ENCODE measurements at places on chromosomes 6 and 20.
A peak's percentile ranks its signal among the peaks of the same experiment; 100 is the strongest.

DNA sequence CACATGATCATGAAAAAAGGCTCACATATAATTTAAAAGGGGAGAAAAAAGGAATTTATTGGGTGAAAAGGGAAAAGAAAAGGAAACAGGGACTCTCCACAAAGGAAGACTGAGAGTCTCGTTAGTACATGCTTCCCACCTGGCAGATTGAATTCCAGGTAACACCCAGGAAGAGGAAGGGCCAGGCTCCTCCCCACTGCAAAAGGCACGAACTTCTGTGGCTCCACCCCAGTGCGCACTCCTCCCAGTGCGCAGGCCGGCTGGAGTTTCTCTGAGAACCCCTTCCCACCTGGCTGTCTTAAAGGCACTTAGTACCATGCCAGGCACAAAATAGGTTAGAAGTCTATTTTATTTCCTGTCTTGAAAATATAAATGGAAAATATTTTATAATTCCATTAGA, 129.8 kb downstream of the COL12A1 start:
- DNase-seq, result no peak

DNA sequence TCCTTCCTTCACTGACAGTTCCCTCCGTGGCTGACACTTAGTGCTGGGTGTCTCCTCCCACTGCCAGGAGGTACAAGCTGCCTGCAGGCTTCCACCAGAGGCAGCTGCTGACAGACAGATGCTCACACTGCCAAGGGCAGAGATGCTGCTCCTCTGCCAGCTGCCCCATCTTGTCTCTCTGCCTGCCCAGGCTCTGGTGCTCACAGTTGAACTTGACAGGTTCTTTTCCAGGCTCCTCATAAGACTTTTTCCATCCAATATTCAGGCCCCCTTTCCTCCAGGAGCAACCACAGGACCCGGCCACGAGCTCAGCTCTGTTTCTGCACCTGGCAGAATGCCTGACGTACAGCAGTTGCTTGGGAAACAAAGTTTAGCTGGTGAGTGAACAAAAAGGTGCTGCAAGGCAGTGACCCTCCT, 79.8 kb downstream of the PSMB1 start:
- DNase-seq, result no peak

DNA sequence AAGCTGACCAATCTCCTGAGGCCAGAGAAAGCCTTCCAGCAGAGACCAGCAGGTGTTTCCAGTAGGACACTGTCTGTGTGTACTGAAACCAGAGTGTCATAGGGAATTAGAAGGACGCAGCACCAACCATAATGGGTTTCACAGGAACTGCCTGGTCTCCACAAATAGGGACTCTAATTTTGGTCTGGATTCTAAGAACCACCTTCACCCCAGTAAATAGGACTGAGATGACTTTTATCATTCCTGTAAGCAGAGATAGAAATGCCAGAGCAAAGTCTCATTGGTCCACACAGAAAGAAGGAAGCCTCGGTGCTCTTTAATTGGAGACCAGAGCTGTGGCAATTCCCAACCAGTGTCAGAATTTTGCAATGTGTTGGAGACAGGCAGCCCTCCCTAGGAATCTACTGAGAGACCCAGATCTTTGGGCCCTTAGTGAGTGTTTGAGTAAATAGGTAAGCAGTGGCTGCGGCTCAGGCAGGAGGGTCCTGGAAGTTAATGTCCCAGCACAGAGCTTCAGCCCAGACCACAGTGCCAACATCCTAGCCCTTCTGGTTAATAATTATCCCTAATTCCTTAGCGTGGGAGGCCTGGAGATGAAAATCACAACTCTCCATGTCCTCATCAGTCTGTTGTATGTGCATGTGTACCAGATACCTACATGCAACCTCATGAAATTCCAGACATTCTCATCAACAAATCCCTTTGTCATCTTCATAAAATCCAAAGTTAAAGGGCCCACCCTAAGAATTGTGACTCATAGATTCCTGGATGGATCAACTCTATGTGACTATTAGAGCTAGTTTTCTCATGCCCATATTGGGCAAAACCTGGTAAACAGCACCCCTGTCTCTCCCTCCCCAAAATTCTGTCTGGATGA, 81.2 kb downstream of the UNC5CL start:
- DNase-seq, result no peak

DNA sequence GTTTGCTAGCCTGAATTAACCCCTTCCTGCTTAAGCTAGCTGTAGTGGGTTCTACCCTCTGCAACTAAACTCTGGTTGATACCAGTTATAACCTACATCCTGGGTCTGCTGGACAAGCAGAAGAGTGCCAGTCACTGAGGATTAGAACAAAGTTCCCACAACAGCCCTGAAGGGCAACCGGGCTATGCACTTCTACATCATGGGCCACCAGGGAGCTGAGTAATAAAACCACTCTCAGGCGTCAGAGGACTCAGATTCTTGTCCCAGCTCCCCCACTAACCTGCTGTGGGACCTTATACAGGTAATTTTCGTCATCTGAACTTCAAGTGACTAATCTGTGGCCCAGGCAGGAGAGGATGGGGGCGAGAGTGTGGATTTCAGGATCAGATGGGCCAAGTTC, 56.8 kb downstream of the EYA2 start:
- no peak for DNase-seq

DNA sequence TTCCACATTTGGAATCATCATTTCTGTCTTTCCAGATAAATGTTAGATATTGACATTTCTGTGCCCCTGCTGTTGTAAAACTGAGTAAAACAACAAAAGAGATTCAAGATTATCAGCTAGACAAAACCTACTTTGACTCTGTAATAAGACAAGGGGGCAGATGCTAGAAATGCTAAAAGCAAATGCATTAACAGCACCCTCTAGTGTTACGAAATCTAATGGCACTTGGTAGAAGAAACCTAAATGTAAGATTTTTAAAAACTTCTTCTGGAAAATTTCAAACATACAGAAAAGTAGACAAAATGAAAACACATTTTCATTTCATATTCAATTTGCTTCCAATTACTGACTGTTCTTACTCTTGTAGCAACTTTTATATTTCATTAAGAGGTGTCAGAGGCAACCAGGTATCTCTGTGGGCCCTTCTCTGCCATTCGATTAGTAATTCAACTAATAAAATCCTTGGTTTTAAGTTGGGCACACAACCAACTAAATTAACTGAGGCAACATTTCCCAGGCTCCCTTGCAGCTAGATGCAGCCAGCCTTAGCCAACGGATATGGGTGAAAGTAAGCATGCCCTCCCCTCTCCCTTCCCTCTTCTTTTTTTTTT, 45.0 kb downstream of the SLC23A2 start:
- DNase-seq, result no peak

DNA sequence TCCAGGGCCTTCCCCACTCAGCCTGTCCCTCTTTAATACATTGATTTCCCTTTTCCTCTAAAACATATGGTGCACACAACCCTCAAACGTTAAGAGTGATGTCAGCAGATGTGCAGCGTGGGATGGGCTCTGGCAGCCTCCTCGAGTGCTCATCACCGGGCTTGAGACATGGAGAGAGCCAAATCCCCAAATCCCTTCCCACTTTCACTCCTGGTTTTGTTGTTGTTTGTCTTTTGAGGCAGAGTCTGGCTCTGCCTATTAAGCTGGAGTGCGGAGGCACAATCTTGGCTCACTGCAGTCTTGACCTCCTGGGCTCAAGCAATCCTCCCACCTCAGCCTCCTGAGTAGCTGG, 5.8 kb upstream of the PLTP start:
- no peak for DNase-seq

GRCh38 chr6:85537055-85537494, 56.6 kb downstream of the SNX14 start:
- DNase-seq, result no peak

DNA sequence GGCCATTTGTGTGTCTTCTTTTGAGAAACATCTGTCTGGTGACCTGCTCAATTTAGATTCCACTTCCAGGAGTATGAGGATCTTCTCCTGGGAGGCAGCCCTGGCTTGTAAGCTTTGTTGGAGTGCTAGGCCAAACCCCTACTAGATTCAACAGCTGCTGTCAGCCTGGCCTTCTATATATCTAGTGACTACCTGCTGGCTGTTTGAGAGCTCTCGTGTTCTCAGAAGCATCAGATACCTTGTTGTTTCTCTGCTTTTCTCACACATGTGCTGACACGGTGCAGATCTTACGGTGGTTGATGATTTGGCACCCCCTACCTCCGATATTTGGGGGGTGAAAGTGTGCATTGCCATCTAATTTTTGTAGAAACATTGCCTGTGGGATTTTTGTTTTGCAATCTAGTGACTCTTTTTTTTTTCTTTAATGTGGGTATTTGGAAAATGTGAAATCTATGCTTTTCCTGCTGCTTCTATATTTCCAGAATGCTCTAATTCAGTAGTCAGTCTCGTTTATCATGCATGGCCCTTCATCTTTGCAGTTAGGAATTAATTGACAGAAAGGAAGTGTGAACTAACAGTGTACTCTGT, 4.7 kb downstream of the CCN2 start:
- DNase-seq, result no peak

DNA sequence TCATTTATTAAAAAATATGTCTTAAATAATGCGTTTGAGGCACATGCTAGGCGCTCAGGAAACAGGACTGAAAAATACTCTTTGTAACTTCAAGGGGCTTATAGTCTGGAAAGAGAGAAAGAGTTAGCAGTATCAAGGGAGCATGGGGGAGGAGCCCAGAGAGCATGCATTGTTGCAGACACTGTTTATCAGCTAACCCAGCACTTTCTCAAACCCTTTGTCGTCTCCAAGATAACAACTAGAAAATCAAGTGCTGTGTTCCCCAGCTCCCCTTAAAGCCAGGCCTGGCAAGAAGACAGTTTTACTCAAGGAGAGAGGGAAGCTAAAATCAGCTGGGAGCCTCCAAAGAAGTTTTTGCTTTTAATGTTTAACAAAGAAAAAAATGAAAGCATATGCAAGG, 98.4 kb downstream of the PERP start:
- no peak for DNase-seq

- DNase-seq, result no peak
These were observed 61.8 kb downstream of the EPB41L2 start for GRCh38 chr6:131001111-131001736.

DNA sequence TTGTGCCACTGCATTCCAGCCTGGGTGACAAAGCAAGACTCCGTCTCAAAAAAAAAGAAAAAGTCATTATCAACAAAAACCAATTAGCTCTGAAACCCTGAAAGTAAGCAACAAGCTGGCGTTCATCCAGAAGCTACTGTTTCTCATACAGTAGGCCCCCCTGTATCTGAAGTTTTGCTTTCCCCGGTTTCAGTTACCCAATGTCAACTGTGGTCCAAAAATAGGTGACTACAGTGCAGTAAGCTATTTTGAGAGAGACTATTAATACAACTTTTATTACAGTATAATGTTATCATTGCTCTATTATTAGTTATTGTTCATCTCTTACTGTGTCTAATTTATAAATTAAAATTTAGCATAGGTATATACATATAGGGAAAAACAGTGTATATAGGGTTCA, 135.1 kb downstream of the KIF16B start:
- DNase-seq, result no peak

- no peak for DNase-seq
These were observed 12.1 kb downstream of the DEF6 start for GRCh38 chr6:35309611-35310264.

- no peak for DNase-seq
These were observed 83.7 kb upstream of the PRSS16 start for GRCh38 chr6:27163834-27164233.

- peak; percentile 47 for DNase-seq
These were observed 769 bp upstream of the TRPC4AP start for GRCh38 chr20:35093267-35093884.

- DNase-seq, result no peak
These were observed 25.0 kb upstream of the BRPF3 start for GRCh38 chr6:36171573-36171972.
